ENCODE measurements at places on chromosomes 6 and 20.

DNA sequence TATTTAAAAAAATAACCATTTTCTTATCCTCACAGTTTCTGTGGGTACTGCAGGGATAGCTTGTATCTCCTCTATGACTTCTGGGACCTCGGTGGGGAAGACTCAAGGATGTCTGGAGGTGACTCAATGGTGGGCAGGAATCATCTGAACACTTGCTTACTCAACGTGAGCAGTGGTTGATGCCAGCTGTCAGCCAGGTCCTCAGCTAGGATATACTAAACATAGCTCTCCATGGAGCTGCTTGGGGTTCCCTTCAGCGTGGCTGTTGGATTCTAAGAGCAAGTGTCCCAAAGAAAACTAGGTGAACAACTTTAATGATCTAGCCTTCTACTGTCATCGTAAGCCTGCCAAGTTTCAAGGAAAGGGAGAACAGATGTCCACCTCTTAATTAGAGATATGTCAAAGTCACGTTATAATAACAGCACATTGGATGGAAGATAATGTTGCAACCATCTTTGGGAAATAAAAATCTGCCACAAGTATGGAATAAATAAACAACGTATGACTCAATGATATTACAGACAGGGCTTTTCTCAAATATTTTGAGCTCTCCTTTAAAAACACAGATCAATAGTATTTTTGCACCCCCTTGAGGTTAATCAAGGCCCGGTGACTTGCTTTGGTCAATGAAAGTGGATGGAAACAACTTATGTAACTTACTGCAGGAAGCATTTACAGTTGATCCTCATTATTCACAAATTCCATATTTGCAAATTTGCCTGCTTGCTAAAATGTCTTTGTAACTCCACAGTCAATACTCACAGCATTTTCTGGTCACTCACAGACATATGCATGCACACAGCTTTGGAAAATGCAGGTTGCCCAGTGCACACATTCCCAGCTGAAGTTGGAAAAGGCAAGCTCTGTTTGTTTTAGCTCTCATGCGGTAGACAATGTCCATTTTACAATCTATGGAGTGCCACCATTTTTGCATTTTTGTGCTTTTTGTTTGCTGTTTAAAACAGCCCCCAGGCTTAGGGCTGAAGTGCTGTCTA is 6.6 kb upstream of the HEBP2 start:
- no peak for DNase-seq

DNA sequence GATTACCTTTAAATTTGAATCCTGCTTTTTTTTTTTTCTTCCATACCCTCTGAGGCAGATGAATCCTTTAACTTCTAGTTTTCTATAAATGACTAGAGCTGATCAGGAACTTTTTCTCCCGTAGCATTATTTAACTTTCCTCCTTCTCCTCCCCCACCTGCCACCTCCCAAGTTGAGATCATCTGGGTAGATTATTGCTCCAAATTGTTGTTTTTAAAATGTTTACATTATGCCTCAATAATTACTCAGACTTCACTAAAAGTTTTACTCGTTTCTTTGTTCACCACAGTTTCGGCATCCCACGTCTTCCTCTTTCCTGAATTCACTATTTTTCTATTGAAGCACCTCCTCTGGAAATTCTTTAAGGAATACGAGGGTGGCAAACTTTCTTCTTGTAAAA is 16.6 kb upstream of the SCUBE3 start:
- DNase-seq, result no peak

DNA sequence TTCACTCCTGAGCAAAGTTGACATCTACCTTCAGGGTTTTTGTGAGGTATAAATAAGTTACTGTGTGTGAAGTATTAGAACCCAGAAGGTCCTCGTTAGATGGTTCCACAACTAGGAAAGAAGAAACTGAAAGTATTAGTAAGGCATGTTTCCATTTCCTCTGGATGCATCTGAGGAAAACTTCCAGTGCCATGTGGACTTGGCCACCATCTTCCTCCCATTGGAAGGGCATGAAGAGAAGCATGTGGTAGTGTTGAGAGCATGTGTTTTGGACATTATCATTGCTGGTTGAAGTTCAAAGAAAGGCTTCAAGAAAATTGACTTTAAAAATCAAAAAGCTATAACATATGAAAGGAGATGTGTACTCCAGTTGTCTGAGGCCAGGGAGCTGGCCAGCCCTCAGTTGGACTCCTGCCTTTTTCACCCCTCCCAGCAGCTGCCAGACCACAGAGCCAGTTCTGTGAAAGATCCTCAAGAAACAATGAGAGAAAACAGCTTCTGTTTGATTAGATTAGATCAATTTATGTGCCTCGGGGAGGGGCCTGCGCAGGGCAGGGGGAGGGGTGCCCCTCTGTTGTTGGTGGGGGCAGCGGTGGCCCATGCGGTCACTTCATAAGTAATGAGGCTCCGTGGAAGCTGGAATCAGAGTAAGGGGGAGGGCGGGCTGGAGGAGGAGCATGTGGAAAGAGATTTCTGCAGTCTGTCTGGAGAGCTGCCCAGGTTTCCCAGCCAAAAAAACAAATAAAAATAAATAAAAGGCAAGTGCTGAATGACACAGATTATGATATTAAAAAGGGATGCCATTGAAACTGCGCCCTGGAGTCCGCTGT is 154.0 kb downstream of the JARID2 start:
- no peak for DNase-seq

- DNase-seq, result no peak
These were observed 238.0 kb upstream of the MAN1A1 start for GRCh38 chr6:119587537-119587936.

- no peak for DNase-seq
These were observed 10.1 kb downstream of the CDC5L start for GRCh38 chr6:44397424-44398164.

GRCh38 chr20:46551522-46552381 is 1.3 kb upstream of the OCSTAMP start:
- no peak for DNase-seq

DNA sequence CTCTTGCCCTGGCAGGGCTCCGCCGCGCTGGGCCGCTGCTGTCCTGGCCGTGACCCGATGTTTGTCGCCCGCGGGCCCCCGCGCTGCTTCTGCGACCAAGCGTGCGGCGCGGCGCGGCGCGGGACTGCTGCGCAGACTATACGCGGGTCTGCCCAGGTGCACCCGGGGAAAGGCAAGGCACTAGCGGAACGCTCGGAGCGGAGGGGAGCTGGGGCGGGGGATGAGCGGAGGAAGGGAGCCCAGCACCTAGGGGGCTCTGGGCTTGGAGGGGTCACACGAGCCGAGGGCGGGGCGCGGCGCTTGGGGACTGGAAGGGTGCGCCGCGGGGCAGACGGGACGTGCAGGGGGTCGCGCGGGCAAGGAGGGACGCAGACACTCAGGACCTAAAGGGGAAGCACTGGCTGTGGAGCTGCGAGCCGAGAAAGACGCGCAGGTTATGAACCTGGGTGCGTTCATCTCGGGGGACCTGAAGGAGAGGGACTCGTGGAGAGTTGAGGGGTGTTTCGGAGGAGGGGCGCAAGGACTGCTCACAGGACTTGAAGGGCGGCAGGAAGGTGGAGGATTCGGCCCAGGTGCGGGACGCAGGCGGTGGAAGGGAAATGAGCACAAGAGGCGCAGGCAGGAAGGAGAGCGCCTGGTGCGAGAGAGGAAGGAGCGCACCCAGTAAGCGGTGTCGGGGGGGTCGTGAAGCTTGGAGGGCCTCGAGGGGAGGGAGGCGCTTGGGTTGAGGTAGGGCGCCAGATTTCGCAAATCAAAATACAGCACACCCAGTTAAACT is 40.8 kb upstream of the ZNFX1 start:
- DNase-seq, result no peak

DNA sequence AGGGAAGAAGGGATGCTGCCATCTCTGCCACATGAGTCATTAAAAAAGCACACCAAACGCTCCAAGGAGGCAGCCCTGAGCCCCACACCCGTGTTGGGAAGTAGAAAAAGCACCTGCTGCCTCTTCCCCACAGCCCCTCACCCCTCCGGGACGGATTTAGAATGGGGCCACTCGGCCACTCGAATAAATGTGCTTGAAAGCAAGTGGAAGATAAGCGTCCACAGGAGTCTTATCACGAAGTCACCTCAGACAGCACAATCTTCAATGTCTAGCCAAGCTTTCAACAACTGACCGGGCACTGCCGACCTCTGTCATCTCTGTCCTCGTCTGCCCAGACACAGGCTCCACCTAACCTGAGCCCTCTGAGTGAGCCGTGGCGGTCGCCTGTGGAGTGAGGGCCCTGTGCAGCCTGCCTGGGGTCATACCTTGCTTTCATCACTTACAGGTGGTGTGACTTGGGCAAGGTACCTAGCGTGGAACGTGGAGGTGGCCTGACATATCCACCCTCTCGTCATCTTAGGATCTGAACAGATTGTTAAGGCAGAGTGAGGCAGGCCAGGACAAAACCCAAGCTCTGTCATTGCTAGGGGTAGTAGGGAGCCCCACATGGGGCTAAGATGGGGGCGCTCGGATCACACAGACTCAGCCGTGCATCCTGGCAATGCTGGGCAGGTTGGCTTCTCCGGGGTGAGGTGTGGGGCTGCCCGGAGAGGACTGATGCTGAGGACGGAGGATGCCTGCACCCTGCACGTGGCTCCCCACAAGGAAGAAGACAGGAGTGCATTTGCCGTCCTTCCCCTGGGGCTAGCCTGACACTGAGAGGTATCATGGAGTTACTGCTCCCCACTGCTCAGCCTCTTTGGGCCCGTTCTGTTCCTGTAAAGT is 34.8 kb downstream of the PSMG4 start:
- DNase-seq, result no peak

- DNase-seq, result no peak
These were observed 114.0 kb upstream of the CARMIL1 start for GRCh38 chr6:25165177-25165576.

GRCh38 chr6:3898265-3898994 is 49.3 kb downstream of the FAM50B start:
- no peak for DNase-seq

DNA sequence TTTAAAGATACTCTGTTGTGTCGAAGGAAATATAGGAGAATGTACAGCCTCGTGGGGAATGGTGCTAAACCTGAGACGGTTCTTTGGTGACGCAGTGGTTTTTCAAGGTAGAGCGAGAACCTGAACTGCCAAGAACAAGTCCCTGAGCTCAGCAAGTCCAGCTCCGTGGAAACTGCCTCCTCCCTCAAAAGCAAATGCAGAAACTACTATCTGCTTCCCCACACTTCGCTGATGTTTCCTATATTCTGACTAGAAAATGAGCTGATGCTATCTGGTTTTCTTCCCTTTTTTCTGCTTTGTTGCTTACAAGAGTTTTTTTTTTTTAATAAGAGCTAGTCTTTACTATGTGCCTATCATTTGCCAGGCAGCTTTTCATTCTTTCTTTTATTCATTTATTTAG is 85.3 kb upstream of the LY86 start:
- no peak for DNase-seq

- DNase-seq, result no peak
These were observed 1.3 kb downstream of the EPPIN start for GRCh38 chr20:45545754-45546453.

DNA sequence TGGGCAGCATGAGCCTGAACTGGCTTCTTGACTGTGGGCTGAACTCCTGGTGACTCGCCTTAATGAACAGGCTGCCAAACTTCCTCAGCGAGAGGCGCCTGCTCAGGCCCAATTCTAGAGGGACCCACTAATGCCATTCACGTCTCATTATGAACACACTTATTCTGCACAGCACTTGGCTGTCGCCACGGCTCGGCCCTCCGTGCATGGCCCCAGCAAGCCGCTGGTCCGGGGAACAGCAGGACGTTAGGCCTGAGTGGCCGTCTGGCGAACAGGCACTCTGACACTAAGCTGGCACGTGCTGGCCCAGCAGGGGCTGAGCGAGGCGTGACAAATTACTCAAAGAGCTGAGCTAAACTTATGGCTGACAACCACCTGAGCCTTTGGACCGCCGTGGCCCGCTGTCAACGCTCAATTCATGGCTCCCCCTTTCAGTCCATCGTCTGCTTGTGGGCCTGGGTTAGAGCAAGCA is 45.9 kb downstream of the INSM1 start:
- DNase-seq, result no peak

DNA sequence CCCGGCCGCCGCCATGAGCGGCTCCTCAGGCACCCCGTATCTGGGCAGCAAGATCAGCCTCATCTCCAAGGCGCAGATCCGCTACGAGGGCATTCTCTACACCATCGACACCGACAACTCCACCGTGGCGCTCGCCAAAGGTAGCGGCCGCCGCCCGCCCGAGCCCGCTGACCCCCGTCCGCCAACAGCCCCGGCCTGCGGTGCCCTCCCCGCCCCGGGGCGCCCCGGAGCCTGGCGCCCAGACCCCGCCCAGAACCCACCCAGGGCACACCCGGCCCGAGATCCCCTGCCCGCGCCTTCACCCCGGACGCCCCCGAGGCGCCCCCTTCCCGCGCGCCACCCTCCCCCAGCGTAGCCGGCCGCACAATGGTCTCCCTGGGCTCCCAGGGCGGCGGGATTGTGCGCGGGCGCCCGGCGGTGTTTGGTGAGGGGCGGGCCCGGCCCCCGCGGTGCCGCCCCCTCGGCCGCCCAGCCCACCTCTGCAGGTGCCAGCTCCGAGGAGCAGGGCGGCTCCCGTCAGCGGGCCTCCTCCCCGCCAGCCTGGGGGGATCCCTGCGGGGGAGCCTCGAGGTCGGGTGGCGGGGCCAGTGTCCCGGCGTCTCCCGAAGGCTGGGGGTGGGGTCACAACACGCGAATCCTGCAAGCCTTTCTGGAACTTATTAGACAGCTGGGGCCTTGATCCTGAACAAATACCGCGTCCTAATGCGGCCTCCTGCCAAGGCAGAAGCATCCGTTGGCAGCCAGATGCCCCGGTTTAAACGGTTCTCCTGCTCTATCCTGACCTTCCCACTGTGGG is 577 bp downstream of the LSM14B start:
- no peak for DNase-seq

GRCh38 chr6:13370623-13371022 is 42.3 kb upstream of the TBC1D7 start:
- no peak for DNase-seq

DNA sequence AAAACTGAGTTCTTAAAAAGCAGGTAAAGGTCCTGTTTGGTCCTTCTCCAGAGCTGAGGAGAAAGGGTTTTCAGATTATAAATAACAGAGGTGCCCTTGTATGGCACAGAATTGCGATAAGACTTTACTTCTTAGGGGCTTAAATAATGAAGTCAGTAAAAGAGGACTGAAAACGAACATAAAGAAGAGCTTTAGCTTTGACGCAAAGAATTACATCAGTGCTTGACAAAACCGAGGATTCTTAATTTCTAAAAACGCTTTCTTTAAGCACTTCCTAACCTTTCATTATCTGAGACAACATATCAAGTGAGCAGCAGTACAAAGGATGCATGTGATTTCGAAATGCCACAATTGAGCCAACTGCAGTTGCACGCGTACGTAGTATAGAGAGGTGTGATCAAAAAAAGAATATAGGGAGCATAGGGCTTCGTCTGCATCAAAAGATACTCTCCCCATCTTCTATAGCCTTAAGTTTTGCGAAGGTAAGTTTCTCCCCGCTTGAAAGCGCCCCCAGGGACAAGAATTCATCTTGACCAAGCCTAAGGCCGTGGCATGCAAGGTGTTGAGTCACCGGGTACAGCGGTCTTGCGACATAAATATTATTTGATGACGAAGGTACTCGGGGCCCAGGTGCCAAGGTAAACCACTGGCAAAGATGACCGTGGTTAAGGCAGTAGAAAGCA is 778 bp upstream of the LOC128125822 start:
- peak; percentile 41 for DNase-seq

All from activated T-helper 9 cell treated with anti-CD3 and anti-CD28 coated beads, Interleukin-2, amount 50 U/mL, for 16 hours (primary cell).